ENCODE measurements at places on chromosomes 2 and 18.

- no peak for DNase-seq
Measured at GRCh38 chr2:98899041-98899702, 36.9 kb downstream of the CRACDL start.

GRCh38 chr2:19474128-19474527, 115.7 kb upstream of the OSR1 start:
- no peak for DNase-seq

DNA sequence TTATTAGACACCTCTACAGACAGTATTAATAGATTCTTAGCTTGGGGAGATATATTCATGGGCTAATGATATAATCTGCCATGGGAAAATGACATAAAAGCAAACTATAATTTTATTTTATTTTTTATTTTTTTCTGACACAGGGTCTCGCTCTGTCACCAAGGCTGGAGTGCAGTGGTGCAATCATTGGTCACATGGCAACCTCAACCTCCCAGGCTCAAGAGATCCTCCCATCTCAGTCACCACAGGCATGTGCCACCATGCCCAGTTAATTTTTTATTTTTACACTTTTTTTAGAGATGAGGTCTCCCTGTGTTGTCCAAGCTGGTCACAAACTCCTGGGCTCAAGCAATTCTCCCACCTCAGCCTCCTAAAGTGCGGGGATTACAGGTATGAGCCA, 39.3 kb downstream of the RTN4 start:
- no peak for DNase-seq

- no peak for DNase-seq
Measured at GRCh38 chr2:31992934-31993333, 17.9 kb downstream of the MEMO1 start.

DNA sequence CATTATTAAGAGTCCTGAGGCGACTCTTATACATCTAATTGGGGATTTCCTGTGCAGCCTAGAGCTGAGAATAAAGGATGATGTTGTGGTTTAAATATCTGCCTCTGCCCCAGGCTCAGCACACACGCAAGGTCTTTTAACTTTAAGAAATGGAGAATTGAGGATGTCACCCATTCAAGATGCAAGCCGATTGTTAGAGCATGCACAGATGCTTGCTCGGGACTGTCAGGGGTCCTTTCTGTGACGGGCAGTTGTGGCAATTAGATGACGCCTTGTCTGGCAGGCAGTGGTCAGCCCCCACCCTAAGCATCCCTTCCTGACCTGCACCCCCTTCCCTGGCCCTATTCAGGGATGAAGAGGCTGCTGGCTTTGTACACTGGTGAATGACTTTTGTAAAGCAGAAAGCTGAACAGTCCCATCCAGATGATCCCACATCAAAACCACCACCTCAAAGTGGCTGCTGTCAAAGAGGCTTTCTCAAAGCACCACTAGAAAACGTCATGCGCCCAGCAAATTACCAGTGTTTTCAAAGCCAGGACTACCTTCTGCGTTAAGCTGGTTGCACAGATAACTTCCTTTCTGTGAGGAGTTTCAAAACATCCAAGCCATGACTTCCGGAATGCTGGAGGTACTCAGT, 23.7 kb downstream of the FAM178B start:
- DNase-seq: no peak

- no peak for DNase-seq
Measured at GRCh38 chr2:236841389-236841788, 244.3 kb upstream of the COPS8 start.

DNA sequence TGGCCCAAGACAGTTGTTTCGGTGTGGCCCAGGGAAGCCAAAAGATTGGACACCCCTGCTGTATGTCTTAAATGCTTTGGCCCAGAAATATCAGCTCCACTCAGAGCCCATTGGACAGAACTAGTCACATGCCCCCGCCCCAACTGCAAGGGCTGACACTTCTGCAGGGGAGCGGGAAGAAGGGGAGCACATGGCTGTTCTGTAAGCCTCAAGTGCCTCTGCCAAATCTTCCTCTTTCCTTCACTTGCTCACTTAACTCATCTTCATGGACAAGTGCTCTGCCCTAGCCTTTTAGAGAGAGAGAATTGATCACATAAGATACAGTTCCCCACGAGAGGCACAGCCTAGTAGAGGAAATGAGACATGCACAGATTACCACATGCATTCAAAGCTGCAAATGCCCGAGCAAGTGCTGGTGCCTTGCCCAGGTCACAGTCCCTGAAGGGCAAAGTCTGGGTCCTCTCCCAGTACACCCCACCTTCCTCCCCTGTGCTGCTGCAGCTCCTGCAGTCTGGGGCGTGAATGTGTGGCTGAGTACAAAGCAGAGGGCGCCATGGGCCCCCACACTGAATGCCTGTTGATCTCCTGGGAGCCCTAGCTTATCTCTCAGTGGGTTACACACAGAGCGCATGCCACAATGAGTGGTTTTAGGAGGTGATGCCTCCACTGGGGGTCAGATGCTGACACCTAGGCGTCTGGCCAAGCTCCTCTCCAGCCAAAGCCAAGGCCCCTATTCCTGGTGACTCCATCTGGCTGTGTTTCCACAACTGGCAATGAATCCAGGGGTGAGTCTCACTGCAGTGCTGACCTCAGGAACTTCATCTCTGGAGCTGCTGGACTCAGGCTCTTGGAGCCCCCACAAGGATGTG, 135.3 kb downstream of the CTIF start:
- DNase-seq: no peak

- DNase-seq: no peak
Measured at GRCh38 chr2:33135645-33136044, 188.9 kb downstream of the LTBP1 start.

GRCh38 chr2:134258684-134259388, 5.0 kb downstream of the MGAT5 start:
- DNase-seq: no peak

DNA sequence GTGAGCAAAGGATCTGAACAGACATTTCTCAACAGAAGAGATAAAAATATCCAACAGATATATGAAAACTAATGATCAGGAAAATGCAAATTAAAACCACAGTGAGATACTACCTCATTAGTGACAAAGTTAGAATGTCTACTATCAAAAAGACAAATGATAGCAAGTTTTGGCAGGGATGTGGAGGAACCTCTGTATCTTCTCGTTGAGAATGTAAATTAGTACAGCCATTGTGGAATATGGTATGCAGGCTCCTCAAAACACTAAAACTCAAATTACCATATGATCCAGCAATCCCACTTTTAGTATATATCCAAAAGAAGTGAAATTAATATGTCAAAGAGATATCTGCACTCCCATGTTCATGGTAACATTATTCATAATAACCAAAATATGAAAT, 427.1 kb downstream of the LRRTM4 start:
- no peak for DNase-seq

DNA sequence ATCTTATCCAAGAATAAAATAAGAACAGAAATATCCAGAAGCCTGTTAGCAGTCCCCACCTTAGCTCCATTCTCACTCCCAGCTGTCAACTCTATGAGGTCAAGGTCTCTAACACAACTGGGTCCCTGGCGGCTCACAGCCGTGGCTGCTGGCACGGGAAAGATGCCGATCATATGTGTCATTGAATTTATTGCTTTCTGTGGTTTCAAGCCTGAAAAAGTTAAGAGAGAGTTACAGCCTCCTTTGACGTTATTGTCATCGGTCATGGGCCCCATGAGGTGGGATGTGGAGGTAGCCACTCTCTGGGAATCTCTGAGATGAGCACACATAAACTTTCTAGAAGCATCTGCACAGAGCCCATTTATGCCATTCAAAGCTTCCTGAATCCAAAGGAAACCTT, 28.7 kb upstream of the CABLES1 start:
- no peak for DNase-seq

DNA sequence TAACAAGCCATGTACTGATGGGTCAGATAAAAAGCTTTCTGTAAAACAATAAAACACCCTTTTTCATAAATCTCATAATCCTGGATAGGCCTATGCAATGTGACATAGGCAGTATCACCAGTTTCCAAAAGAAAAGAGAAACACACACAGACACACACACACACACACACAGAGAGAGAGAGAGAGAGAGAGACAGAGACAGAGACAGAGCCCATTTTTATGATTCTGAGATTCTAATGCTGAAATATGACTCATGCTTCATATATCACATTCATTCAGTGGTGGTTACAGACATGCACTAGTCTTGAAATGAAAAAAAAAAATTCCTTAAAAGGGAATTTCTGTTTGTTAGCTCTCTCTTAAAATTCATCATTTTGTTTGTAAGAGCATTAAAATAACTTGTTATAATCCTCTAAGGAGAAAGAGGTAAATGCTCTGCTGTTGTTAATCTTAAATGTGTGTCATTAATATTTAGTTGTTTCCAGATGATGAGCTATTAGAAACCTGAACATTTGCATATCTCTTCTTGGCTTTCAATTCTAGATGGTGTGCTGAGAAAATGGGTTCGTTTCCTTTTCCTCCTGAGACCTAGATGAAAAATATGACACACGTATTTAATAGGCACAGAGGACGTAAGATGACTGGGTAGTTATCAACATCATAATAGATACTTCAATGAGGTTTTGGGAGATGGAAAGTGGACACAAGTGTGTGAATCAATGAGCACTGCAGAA, 1598.7 kb upstream of the ACVR2A start:
- no peak for DNase-seq

GRCh38 chr2:213752575-213752974, 468.3 kb downstream of the SPAG16 start:
- DNase-seq: no peak

DNA sequence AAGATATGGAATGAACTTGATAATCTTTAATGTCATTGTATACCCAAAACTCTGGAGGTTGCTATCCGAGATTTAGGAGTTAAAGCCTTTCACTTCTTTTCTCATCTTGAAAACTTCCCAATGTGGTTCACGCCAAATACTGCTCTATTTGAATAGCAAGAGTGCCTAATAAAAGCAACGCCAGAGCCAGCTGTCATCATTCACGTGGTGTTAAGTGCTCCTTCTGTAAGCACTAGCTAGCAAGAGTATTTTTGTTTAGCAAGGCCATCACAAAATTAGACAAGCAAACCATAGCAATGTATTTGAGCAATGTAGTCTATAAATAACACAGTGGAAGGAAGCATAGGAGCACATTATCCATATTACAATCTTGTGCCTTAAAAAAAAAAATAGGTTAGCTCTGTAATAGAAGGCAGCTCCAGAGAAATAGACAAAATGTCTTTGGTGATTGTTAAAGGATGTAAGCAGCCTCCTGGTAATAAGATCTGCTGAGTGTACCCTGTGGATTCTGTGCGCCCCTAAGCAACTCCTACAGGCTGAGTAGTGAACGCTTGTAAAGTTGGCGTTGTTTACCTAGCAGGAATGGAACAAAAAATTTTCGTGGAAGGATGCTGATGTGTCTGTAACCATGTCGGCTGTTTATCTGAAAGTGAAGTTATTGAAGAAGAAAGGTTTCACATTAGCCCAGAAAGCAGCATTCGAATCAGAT, 518.0 kb downstream of the CNTNAP5 start:
- DNase-seq: no peak

DNA sequence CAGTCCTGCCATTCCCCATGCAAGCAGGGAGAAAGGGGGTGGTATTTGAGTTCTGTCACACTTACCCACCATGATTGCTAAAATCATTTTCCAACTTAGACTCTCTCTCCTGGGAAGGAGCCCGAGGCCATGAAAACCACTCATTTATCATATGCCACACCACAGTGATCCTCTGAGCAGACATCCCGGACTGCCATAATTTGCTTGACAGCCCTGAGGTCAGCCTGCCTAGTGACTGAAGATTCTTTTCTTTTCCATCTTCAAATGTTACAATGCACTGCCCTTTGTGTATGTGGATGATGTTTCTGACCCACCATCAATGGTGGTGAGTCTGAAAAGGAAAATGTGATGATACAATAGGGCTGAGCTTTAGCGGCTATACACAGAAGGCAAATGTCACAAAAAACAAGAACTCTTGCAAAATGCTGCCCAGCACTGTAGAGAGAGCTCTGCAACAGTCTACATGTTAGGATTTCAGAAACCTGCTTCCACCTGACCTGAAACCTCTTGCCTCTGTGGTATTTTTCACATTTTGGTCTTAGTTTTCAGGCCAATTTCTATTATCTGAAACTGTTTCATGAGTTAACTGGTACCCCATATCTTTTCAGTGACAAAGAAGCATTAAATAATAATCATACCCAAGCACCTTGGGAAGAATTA, 272.8 kb downstream of the ZNF385B start:
- no peak for DNase-seq

DNA sequence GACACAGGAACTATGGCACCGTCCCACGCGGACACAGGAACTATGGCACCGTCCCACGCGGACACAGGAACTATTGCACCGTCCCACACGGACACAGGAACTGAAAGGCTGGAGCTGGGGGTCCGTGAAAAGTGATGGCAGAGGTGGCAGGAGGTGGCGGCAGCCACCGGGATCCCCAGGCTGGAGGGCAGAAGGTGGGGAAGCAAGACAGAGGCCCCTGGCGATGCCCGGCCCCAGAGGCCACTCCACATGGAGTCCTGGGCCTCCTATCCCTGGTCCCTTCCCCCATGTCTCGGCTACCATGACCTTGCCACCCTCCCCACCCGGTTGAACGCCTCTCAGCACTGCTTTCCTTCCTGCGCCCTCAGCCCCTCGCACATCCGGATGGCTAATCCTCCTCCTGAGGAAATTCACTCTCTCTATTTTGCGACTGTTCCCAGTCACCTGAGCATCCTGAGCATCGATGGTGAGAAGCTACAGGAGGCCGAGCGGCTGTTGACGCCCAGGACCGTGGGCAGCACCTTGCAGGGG, 181.4 kb downstream of the TMEM18 start:
- no peak for DNase-seq

DNA sequence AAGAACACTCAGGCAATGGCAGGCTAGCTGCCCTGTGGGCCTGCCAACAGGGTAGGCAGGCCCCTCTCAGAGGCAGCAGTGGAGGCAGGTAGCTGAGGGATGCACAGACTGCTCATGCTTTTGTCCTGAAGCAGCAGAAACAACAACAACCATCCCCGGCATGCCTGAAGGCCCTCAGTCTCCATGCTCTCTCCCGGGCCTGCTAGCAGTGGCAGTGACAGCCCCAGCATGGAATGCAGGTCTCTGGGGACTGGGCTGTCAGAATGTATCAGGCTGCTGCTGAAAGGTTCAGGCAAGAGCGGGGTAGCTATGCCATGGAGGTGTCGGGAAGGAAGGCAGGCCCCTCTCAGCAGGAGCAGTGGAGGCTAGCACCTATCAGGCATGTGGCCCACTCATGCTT, 209.8 kb downstream of the KCNJ3 start:
- no peak for DNase-seq

- no peak for DNase-seq
Measured at GRCh38 chr2:132560562-132560961, 109.4 kb downstream of the LYPD1 start.

DNA sequence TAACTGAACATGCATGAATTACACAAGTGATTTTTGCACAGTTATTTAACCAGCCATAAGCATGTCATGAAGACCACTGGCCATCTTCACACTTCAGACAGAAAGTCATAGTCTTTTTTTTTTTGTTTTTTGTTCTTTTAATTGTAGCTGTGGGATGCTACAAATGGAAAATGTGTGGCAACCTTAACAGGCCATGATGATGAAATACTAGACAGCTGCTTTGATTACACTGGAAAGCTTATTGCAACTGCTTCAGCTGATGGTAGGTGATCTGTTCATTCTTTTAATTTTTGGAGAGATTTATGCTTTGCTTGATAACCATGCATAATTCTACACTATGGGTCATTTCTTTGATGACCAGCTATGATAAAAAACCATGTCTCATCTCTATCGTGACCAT, 35.6 kb downstream of the DAW1 start:
- no peak for DNase-seq

GRCh38 chr2:70095720-70096670, 8.7 kb downstream of the PCBP1 start:
- DNase-seq: no peak

- no peak for DNase-seq
Measured at GRCh38 chr2:128735296-128735960, 416.8 kb upstream of the HS6ST1 start.

All from stimulated activated CD4-positive, alpha-beta T cell treated with anti-CD3 and anti-CD28 coated beads, Interleukin-4, amount 100 ng/mL, for 48 hours (primary cell).